NCI-H1436 treated with DMSO at 0.1 percent for 48 hours (cell line): ENCODE measurements at places on chromosomes 12 and 14.

- DNase-seq, result no peak
Observed at GRCh38 chr14:99357916-99358390, 86.0 kb upstream of the BCL11B start.

GRCh38 chr14:57704763-57705162, 161.1 kb downstream of the SLC35F4 start:
- no peak for DNase-seq

GRCh38 chr12:6358881-6359280, 16.5 kb downstream of the SCNN1A start:
- no peak for DNase-seq

- no peak for DNase-seq
Observed at GRCh38 chr12:49936925-49937324, 13.6 kb upstream of the AQP2 start.

- peak; percentile 65 for DNase-seq
Observed at GRCh38 chr14:41285186-41285748, 321.4 kb upstream of the LRFN5 start.

GRCh38 chr12:30932881-30933280, 6.3 kb downstream of the TSPAN11 start:
- DNase-seq, result no peak

- DNase-seq, result no peak
Observed at GRCh38 chr12:57151741-57152630, 4.6 kb upstream of the LRP1-AS start.

GRCh38 chr12:2311020-2311778, 258.4 kb downstream of the CACNA1C start:
- no peak for DNase-seq

GRCh38 chr12:91381309-91381804, 198.7 kb upstream of the DCN start:
- peak; percentile 48 for DNase-seq

GRCh38 chr12:108837239-108837638, 20.1 kb downstream of the SSH1 start:
- no peak for DNase-seq

GRCh38 chr14:102699416-102700110, 77.7 kb upstream of the TRAF3 start:
- no peak for DNase-seq

- peak; percentile 24 for DNase-seq
Observed at GRCh38 chr12:153080-153746, 60.7 kb downstream of the SLC6A12 start.

- no peak for DNase-seq
Observed at GRCh38 chr12:110252716-110253115, 28.3 kb upstream of the ATP2A2 start.

- DNase-seq, result no peak
Observed at GRCh38 chr12:44774815-44775411, 101.2 kb downstream of the NELL2 start.

GRCh38 chr14:29636870-29637269, 290.8 kb downstream of the PRKD1 start:
- DNase-seq, result no peak

DNA sequence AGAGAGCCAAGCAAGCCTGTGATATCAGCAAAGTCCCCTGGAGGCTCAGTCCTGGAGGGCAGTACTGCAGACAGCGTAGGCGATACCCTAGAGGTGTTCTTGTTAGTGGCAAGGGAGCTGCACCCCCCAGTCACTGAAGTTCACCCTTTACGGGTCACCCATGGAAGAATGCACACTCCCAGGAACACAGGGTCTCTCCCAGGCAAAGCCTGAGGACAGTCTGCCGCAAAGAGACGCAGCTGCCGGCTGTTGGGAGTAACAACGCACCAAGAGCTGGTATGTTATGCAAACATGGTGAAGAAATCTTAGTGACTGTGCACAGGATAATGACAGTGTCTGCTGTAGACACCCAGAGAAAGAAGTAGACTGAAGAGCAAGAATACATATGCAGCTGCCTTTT, 43.5 kb upstream of the NOS1 start:
- DNase-seq, result no peak

DNA sequence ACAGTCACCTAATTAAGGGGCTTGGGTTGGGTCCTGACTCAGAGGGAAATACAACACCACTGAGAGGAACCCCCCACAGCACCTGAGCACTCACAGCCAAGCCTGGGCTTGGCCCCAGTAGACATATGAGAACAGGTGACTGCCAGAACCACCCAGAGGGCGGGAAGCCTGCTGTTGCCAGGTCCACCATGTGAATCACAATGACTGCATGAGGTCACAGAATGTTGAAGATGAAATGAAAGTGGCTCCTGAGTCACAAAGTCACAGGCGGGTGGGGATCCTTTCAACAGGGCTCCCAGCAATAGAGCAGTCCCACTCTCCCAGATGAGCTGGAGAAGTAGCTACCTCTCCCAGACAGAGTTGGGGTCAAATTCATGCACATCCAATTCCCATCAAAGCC, at the start of gene LRRC74A:
Gene LRRC74A (plus strand): TSS at position 287 of the 400 bp plus-strand sequence. CDS start 290 bp downstream, outside the sequence.
- DNase-seq, result no peak

DNA sequence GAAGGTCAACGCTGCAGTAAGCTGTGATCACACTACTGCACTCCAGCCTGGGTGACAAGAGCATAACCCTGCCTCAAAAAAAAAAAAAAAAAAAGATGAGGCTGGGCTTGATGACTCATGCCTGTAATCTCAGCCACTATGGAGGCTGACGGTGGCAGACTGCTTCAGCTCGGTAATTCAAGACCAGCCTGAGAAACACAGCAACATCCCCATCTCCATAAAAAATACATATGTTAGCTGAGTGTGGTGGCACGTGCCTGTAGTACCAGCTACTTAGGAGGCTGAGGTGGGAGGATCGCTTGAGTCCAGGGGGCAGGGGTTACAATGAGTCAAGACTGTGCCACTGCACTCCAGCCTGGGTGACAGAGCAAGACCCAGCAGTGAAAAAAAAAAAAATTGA, 50.4 kb downstream of the GXYLT1 start:
- no peak for DNase-seq

DNA sequence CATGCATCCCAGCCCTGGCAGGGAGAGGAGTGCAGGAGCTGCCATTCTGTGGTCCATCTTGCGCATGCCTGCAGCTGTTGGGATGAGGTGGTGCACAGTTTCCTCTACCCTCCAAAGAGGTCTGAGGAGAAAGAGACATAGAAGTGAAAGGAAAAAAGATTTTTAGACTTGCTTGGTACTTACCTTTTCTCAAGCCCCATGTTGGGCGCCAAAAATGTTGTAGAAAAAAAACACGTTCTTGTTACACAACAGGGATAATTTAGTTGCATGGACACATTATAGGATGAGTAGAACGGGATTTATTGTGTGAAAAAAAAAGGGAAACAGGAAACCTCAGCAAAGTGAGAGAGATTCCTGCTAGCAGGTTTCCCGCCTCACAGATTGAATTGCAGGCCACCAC, 244.4 kb upstream of the GARIN2 start:
- no peak for DNase-seq

DNA sequence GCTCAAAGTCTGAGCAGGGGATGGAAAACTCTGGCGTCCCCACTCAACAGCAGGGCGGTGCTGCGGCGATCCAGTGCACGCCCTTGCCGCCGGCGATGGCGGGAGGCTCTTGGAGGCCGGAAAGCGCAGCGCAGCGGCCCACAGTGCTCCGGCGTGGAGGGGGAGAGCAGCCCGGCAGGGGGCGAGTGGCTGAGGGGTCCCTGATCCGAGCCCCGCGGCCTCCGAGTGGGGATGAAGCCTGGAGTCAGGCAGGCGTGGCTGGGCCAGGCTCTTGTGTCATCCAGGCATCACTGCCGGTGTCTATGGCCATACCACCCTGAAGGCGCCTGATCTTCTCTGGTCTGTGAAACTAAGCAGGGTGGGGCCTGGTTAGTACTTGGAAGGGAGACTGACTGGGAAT, 183.1 kb downstream of the ALG10 start:
- no peak for DNase-seq

- DNase-seq, result no peak
Observed at GRCh38 chr12:23221066-23221465, 596.1 kb downstream of the ETNK1 start.

GRCh38 chr12:49261721-49262120, 3.2 kb upstream of the TUBA1C start:
- no peak for DNase-seq

- DNase-seq, result no peak
Observed at GRCh38 chr12:81081726-81082125, 3.8 kb downstream of the ACSS3 start.

- peak; percentile 46 for DNase-seq
Observed at GRCh38 chr12:115697340-115697739, 580.2 kb downstream of the MED13L start.

GRCh38 chr12:18332173-18332572, 70.9 kb downstream of the PIK3C2G start:
- DNase-seq, result no peak

GRCh38 chr12:84807249-84807648, 105.3 kb downstream of the SLC6A15 start:
- no peak for DNase-seq

DNA sequence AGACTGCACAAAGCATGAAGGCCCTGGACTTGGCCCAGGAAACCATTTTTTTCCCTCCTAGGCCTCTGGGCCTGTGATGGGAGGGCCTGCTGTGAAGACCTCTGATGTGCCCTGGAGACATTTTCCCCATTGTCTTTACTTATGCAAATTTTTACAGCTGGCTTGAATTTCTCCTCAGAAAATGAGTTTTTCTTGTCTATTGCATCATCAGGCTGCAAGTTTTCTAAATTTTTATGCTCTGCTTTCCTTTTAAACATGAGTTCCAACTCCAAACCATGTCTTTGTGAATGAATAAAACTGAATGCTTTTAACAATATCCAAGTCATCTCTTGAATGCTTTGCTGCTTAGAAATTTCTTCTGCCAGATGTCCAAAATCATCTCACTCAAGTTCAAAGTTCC, 43.7 kb upstream of the TRHDE start:
- DNase-seq, result no peak

DNA sequence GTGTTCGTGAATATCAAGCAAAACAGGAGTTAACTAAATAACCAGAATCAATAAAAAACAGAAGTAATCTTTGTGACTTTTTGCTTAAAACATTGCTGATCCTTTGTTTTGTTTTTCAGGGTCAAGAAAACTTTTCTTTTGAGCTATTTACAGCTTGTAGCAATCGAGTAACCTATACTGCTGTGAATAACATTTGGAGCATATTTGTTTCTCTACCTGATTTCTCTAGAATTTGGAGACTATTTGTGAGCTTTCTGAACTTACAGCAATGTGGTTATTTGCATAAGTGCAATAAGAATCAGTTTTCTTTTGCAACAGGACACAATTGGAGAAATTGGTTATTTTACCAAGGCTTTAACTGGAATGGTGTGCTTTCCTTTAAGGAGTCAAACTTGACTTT, 7.3 kb upstream of the ETNK1 start:
- no peak for DNase-seq

GRCh38 chr12:15767301-15767700, 21.9 kb downstream of the EPS8 start:
- no peak for DNase-seq

DNA sequence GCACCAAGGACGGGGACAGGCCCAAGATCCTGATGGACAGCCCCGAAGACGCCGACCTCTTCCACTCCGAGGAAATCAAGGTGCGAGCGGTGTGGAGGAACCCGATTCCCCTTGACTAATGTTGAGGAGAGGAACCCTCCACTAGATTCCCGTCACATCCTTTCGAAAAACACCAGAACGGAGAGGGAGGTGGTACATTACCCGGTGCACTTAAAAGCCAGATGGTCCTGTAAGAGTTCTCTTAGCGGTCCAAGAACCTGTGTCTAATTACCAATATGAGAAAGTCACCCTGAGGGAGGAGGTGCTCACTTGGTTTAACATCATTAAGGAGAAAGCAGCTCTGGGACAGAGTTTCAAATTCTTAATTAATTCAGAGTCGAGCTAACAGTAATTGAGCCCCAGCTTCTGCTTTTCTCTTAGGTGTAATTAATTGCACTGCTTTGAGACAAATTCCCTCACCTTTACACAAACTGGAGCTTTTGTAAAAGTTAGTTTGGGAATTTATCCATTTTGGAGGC, 450 bp downstream of the PRKAB1 start:
- no peak for DNase-seq

- no peak for DNase-seq
Observed at GRCh38 chr12:15193946-15194345, 27.3 kb downstream of the RERG start.

DNA sequence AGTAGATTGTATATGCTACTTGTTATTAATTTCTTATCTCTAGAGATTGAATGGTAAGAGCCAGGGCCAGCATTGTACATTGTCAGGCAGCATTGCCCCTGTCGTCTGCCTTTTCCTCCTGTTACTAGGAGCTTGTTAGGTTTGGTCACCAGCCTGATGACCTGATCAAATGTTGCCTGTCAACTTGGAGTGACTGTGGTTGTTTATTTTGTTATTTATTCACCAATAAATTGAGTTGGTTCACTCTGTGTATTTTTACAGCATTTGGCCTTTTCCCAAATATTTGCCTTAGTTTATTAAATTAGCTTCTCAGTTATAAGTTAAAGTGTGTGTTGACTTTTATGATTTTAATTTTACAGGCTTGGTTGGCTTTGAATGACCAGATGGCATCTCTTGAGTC, 88.4 kb downstream of the PRKCH start:
- DNase-seq, result no peak

DNA sequence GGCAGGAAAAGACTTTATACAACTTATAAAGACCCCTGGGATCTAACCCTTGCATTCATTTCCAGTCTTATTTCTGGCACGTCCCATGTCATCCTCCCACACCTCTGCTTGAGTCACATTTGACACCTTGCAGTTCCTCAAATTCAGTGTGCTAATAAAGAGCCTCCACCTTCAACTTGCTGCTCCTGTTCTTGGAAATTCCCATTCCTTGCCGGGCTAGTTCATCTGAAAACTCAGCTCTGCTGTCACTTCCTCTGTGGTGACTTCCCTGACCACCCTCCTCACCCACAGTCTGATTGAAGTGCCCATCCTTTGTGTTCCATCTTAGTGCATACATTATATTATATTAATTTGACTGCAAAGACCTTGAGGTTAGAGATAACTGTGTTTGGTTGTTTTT, 37.4 kb upstream of the PSMA6 start:
- DNase-seq, result no peak

- DNase-seq, result no peak
Observed at GRCh38 chr12:109702111-109702841, 11.3 kb upstream of the FAM222A start.

DNA sequence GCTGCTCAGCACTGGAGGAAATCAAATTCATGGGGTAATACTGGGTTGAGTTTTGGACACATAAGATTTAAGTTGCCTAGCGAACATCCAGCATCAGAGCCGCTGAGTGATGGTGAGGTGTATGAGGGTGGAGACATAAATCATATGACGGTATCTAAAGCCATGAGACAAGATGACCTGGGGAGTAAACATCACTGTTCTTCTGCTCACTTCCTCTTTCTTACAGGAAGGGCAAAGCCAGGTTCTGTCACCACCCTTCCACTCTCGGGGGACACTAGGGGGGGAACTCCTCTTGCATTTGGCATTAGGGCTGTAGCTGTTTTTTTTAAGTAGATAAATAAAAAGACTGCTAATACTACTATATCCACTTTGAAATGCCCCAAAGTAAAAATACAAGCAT, 24.0 kb downstream of the PRDM4 start:
- DNase-seq, result no peak
